ENCODE measurements at places on chromosomes 2 and 18.
A peak's percentile ranks its signal among the peaks of the same experiment; 100 is the strongest.

GRCh38 chr2:88735853-88736252 is 44.4 kb downstream of the RPIA start:
- no peak for DNase-seq

DNA sequence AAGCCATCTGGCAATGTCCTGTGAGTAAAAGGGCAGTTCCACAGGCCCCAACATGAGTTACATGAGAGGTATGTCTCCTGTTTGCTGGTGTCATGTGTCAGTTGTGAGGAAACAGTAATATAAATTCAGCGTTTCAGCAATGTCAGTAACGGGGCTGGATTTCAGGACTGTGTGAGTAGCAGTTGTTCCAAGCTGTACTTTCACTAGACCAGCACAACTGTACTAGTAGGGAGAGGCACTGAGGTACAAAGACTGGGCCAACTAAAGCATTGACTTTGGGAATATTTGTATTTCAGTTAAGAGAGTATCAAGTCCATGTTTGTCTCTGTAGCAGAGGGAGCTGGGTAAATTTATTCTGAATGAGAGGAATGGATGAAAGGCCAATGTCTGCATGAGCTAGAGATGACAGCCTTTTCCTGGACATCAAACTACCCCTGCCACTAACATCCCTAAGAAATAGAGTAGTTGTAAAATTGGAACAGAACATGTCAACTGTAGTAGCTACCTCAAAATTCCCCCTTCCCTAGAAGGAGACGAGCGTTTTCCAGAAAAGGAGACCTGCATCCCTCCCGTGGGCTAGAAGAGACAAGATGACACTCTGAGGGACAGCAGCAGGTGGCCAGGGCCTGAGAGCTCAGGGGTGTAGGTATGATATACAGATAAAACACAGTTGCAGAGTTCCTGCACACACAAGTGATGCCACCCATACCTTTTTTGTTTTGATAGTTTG is 24.4 kb downstream of the EIF4E2 start:
- no peak for DNase-seq

DNA sequence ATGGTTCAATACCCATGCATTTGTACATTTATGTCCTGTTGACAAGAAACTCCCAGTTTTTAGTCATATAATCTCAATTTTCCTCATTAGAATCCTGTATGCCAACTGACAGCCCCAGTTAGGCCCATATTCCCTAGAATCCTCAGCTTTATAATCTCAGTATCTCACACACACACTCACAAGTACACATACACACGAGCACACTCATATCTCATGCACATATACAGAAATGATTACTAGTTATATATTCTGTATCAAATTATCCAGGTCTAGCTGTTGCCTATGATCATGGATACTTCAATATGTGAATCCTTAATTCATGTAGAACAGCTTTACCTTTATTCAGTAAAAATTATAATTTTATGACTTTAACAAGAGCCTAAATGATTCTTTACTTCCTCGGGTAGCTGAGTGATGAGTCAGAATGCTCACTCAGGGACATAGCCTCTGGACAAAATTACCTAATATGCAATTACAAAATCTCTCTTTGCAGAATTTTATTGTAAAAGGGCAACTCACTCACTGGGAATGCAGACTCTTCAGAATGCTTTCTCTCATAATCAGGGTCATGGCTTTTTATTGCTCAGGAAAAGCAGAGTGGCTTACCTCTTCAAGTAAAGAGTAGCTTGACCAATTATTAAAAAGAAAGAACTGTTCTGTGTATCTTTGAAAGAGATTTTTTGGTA is 193.6 kb upstream of the PIK3C3 start:
- DNase-seq: peak; percentile 44

DNA sequence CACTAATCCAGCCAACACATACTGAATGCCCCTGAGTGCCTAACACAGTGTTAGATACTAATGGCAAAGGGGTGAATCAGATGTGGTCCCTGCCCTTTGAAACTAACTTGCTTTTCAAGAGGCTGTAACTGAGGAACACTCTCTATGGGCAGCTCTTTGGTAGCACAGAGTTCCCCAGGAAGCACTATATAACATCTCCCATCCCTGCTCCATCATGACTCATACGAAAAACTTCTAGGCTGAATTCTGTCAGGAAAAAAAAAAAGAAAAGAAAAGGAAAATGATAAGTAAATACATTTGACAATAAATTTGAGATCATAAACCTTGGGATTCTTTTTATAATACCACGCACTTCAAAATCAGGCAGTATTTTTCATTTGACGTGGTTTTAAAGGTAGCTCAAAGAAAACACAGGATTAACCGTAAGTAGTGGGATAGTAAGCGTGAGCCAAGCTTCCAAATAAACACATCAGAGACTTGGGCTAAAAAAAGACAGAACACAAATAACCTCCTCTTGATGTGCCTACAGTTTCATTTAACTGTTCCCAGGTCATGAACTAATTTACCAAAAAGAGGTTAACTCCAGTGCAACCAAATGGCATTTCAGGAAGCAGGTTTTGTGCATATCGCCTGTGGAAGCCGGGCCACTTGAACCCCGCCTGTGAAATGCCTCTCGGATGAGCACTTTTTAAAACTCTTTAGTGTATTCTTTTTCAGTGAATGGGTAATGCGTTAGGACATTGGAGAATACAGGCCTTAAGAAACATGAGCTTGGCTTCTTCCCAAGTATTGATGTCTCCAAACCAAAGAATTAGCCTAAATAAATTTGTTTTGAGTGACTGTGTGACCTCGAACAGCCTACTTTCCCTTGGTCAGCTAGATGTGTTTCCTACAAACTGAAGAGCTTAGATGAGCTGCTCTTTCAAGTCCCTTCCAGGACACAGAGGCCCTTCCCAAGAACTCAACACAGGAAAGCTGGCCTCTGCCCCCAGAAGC is 42.0 kb downstream of the RDH14 start:
- peak; percentile 63 for DNase-seq

DNA sequence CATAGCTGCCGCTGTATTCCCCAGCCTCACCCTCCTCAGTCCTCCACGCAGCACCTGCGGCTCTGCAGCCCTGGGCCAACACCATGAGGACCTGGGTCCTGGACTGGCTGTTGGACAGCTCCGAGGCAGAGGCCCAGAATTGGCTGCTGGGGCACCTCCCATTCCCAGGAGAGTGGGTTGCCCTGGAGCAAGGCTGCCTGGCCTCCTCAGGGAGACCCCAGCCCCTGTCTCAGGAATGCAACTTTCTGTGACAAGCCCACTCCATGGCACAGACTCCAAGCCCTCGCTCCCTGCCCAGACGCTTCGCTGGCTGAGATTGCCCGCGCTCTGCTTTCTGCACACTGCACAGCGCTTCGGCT is 33.0 kb downstream of the CYP26B1 start:
- no peak for DNase-seq

GRCh38 chr2:61426267-61426897 is 44.5 kb downstream of the USP34 start:
- DNase-seq: peak; percentile 54

DNA sequence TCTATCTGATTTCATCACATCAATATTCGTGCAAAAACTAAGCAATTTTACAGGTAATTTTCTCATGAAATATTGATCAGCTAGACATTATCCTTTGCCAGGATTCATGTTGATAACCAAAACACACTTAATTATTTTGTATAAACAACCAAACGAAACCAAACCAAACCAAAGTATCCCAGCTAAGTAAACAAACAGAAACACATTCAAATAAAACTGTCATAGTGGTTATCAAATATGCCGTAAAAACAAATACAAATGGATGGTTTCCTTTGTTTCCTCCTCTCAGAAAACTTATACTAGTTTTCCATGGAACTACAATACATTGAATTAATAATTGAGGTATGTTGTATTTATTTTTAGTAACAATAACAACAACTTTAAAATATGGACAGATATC is 777.4 kb downstream of the DSC3 start:
- no peak for DNase-seq

DNA sequence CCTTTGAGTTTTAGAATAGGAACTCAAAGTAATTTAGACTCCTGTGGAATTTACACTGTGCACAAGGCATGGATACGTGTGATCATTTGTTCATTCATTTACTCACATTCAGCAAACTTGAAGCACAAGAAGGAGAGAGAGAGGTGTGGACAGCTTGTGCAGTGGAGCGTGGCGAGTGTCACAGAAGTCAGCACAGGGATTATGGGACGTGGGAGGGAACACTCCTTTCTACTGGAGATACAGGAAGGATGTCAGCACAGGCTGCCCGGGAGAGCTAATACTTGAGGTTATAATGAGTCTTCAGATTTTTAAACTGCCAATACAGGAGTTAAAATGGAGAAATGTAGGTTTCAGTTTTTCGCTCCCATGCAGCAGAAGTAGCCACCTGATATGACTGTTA is 7.0 kb downstream of the FAM228A start:
- no peak for DNase-seq

GRCh38 chr2:152791979-152792378 is 73.6 kb downstream of the ARL6IP6 start:
- DNase-seq: no peak

DNA sequence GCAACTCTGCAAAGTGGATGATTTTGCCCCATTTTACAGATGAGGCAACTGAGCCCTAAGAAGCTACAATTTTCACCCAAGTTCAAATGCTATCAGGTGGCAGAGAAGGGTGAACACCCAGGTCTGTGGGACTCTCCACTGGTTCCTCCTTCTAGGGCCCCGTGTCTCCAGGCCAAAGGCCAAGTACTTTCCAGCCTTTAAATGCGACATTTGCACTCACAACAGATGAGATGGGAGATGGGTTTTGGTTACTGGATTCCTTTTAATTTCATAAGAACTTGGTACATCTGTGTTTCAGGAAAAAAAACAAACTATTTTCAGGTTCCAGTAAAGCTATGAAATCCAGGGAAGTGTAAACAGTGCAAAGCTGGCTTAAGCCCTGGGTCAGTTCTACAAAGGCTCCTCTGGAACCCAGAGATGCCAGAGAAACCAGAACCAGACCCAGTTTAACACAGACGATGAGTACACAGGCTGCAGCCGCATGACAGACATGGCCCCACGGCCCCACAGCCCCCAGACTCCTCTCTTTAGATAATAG is 361.7 kb downstream of the ANAPC1 start:
- no peak for DNase-seq

- DNase-seq: no peak
These were observed 27.7 kb downstream of the RELCH start for GRCh38 chr18:62214790-62215189.

DNA sequence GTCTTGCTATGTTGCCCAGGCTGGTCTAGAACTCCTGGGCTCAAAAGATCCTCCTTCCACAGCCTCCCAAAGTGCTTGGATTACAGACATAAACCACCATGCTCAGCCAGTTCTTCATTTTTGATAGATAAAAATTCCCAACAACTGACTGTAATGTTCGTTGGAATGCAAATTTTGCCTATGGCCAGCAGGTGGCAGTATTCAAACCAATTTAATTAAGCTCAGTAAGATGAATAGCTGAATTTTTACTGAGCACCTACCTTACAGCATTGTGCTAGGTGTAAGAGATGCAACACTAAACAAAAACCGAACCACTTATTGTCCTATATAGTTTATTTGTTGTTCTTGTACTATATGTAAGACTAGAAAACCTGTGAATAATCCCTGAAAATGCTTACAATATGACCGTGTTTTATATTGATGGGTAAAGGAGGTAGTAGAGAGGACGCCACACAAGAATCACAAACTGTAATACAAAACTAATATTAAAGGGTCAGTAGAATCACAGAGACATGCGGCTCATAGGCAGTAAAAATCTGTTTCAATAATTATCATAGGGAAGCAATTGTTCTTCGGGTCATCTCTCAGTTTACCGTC is 8.2 kb upstream of the TMEM182 start:
- peak; percentile 45 for DNase-seq

GRCh38 chr18:2687390-2688001 is 32.0 kb downstream of the SMCHD1 start:
- DNase-seq: no peak

GRCh38 chr2:190636361-190636760 is 12.5 kb upstream of the NAB1 start:
- DNase-seq: peak; percentile 64

GRCh38 chr2:10042301-10043161 is 819 bp upstream of the KLF11 start:
- DNase-seq: no peak

DNA sequence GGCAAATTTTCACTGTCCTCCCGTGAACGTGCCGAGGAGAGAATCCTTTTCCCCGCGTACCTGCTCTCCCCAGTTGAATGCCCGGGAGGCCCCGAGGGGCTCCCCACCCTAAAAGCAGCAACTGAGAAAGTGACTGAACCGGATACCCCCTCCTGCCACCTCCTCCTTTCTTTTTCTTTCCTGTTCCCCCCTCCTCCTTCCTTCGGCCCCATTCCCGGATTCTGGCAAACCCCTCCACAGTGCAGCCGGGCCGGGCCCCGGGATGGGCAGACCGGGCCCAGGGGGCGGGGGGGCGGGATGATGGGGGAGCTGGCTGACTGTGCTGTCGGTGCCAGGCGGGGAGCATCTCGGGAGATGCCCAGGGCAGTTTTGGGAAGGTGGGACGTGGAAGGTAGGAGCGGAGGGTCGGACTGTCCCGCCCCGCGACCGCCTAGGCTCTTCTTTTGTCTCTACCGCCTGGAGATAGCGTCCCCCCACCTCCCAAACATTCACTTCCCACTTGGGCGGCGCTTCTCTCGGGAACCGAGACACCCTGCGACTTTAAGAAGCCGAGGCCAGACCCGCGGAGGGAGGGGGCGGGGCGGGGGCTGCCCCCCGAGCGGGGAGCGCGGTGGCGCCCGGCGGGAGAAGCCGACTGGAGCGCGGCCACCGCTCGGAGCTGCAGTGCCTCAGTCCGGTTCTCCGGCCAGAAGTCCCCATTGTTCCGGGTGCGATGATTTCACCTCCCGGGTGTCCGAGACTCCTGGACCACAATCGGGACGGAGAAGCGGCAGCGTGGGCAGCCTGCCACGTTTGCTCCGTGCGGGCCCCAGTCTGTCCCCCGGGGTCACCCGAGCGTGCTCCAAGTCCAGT is 8.2 kb downstream of the DLX2 start:
- DNase-seq: peak; percentile 65

DNA sequence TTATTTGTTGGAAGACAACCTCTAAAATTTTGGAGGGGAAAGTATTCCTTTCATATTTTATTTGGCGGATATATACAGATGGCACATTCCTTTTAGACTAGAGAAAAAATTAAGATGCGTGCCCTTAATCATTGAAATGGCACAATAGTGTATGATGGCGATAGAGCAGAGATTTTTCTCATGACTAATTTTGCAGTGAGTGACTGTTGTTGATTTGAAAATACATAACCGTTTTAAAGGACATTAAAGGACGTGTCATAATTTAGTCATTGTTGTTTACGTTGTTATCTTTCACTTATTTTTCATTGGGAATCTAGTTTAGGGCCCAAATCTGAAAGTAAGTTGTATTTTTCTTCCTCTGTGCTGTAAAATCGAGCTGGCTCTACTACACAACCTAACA is 61.7 kb downstream of the CERS6 start:
- DNase-seq: no peak

- DNase-seq: no peak
These were observed 1591.2 kb upstream of the LRRTM1 start for GRCh38 chr2:81895620-81896250.

GRCh38 chr2:182754231-182754630 is 38.2 kb downstream of the DNAJC10 start:
- no peak for DNase-seq

- DNase-seq: no peak
These were observed 634.2 kb upstream of the TMEFF2 start for GRCh38 chr2:192828947-192829346.

- no peak for DNase-seq
These were observed 137.0 kb upstream of the FANCL start for GRCh38 chr2:58378152-58378551.
